BE2C (cell line): ENCODE measurements at places on chromosomes 2 and 18.
A peak's percentile ranks its signal among the peaks of the same experiment; 100 is the strongest.

GRCh38 chr18:77181950-77182707 lies 49.5 kb upstream of the MBP start:
- no peak for DNase-seq

DNA sequence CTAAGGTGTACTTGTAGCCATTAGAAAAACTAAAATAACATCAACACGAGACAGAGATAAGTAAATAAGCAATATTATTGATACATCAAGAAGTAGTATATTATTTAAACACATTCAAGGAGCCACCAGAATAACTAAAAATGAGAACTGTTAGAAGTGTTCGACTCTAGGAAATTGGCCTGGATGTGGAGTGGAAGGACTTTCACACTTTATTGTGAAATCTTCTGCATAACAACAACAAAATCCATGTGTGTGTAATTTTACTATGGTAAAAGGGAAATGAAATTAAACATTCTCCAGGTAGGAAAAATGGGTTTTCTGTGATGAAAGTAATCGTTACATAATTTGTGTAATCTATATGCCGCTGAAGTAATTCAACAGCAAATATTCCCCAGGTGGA lies 96.3 kb upstream of the RNF152 start:
- no peak for DNase-seq

DNA sequence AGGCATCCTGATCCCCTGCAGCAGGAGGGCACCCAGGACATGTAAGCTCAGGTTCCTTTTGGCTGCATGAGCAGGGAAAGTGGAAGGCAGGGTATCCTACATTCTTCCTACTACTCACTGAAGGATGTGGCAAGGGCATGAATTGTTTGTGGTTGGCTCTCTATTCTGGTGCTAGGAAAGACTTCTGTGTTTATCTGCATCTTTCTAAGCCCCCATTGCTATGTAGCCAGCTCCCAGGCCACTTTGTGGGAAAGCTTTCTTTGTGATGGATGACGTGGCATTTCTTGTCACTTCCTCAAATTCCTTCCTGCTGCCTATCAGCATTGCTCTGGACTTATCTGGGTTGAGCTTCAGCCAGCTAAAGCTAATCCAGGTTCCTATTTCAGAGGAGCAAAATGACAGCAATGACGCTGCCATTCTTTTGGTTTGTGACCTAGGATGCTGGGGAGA lies 46.2 kb downstream of the MEIS1 start:
- DNase-seq = no peak

GRCh38 chr2:198945496-198945895 lies 512.2 kb downstream of the SATB2 start:
- no peak for DNase-seq

DNA sequence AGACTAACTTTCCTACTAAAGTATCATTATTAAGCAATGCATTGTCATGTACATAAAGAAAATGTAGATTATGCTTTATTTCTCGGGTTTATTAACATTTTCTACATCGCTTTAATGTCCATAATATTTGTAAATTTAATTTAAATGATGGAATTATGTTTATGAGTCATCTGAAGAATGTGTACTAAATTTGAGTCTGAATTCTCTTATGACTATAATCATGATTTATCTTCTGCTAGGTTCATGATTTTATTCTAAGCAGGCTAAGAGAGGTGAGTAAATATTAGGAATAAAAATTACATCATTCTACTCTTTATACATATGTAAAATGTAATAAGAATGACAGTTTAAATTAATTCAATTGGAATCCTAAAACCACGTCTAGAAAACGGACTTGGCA lies 206.3 kb upstream of the NOL4 start:
- no peak for DNase-seq

GRCh38 chr18:34624551-34624950 lies 85.5 kb upstream of the DTNA start:
- DNase-seq = no peak

DNA sequence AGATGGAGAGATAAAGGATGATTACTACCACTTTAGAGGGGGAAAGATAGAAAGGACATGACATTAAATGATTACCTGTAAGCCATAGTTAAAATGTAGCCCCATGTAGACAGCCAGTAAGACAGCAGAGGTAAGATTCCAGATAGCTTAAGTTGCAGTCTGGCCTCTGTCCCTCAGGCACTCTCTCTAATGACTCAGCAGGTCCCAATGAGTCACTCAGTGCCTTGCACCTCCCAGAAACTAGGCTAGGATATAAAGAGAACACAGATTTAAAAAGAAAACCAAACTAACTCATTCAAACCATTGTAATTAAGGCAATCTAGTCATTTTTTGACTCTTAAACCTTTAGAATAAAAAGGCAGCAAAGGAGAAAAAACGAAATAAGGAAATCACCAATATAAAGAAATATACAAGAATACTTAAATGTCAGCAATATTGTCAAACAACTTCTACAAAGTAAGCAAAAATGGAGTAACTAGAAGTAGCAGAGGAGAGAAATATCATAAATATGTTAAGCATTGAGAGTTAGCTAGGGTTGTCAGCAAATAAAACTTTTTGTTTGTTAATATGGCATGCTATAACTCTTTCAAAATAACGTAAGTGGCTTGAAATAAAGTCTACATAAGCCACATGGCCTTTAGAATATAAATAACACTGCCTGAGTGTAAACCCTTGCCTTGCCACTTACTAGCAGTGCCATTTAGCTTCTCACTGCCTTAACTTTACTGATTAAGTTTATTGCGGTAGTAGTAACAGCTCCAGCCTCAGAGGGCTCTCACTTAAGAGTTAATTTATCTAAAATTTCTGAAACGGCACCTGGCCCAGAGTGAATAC lies 48.5 kb downstream of the SOCS6 start:
- peak; percentile 21 for DNase-seq

GRCh38 chr2:45218931-45219339 lies 209.7 kb upstream of the SIX2 start:
- DNase-seq = no peak

GRCh38 chr2:109727929-109728447 lies 66.1 kb upstream of the RGPD5 start:
- DNase-seq = no peak

GRCh38 chr2:16650287-16651249 lies 15.1 kb downstream of the CYRIA start:
- no peak for DNase-seq

DNA sequence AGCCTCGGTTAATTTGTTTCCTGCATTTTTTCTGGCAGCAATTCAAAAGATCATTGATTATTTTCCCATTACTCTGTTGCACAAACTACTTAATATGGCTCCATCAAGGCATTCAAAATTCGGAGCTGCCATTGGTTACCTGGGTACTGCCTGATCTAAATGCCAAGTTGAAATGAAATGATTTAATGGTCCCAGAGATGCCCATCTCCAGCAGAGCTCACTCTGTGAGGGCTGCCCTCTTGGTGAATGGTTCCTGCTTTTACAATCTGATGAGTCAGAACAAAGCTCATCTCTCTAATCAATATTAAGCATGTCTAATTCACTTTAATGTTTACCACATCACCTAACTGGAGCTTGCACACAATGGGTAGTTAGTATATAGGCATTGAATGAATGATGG lies 126.1 kb downstream of the CTNNA2 start:
- DNase-seq = peak; percentile 68

GRCh38 chr2:111669928-111670695 lies 213.9 kb downstream of the ANAPC1 start:
- DNase-seq = no peak

- no peak for DNase-seq
Observed at GRCh38 chr2:96157649-96158553, 12.7 kb upstream of the DUSP2 start.

GRCh38 chr18:76558881-76559667 lies 64.0 kb upstream of the ZNF516 start:
- DNase-seq = no peak

- DNase-seq = no peak
Observed at GRCh38 chr2:28552045-28552823, 56.4 kb downstream of the PLB1 start.

DNA sequence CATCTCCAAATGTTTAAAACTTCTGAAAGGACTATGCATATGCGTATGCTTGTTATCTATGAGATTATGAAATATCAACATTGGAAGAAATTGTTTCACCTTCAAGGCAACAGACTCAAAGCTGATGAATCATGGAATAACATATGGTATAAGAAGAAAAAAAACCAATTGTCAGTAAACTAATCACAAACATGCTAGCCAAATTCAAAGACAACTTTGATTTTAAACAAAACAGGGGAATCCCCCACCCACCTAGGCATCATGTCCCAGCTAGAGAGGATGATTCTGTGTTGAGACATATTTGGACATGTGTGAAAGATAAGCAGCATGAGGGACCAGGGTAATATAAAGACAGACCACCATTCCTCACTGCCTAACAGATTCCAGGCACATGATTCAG lies 147.7 kb downstream of the WDPCP start:
- DNase-seq = no peak

- no peak for DNase-seq
Observed at GRCh38 chr2:233141901-233142300, 81.8 kb downstream of the INPP5D start.

DNA sequence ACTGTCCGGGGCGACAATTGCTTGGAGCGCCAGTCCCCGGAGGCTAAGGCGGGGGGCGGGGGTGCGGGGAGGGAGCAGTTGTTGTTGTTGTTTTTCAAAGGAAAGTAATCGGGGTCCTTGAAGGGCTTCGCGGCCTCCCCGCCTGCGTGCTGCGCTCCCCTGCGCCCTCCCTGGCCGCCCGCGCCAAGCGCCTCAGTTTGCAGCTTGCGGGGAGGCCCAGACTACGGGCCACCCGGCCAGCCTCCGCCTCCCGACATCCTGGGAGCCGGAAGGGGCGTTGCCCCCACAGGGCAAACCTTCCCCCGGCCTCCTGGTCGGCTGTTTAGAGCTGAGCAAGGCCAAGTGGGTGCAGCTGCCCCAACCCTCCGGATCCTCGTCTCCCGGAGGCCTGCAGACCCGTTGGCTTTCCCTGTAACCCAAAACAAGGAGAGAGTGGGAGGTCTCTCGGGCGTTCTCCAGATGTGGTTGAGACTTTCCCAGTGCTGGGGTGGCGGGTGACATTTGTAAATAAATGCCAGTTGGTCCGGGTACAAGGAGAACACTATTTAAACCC lies 3.7 kb upstream of the SIX3 start:
- DNase-seq = no peak

- DNase-seq = no peak
Observed at GRCh38 chr2:241123816-241124536, 21.9 kb upstream of the MTERF4 start.

DNA sequence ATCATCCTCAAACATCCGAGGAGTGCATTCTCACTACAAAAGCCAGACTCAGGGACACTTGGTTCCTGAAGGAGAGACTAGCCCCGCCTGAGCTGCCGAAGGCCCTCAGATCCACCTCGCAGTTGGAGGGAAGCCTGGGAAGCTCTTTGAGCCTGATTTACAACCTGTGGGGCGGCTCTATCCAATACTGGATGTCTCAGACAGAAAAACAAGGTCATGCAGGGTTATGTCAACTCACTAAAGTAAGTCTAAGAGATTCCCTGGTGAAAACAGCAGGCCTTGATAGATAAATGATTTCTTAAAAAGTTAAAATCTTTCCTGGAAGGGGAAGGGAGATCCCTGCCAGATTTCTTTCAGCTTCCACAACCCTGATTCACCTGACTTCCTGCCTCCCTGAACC lies 284.3 kb downstream of the CYP26B1 start:
- no peak for DNase-seq

DNA sequence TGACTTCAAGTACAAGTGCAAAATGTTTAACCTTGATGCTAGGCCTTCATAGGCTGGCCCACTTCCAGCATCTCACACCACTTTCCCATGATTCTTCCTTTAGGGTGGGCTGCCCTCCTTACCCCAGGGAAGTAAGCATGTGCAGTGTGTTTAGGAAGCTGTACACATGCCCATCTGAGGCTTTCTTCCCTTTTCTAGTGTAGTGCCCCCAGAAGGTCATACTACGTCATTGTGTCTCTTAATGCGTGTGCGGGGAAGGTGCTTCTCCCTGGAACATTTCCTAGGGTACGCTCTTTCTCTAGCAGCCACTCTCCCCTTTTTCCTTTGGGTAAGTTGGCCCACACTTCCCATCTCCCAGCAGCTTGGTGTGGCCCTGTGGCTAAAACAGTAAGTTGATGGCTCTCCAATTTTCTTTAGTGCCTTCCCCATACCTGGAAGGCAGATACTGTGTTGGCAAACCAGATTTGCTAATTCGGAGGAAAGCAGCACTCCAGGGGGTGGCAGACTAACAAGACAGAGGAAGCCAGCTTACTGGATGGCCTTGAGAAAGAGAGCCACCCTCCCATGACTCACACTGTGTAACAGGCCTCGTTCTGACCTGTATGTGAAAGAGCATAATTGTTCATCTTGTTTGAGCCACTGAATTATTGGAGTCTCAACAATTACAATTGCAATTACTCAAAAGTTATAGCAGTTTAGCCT lies 1.1 kb upstream of the SULT6B1 start:
- no peak for DNase-seq

DNA sequence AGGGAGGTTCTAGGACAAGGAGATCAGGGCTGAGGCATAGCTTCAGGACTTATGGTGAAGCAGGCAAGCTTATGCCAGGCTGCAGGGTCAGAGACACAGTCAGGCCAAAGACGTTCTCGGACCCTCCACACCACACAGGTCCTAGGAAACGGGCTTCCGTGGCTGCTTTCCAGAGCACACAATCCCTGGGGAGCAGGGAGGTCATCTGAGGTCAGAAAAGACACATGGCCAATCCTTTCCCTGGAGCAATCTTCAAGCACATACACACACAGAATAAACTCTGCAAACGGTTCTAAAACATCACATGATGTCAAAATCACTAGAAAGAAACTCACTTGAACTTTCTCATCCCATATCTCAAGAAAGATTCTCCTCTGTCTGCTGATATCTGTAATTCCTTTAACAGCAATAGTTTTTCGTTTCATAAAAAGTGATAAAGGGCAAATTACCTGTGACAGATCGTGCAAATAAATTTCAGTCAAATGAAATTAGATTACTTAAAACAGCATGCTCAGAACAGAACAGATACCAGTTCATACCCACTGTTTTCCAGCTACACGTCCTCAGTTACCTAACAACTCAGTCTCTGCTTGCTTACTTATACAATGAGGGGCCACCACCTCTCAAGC lies 63.9 kb downstream of the MBOAT2 start:
- peak; percentile 70 for DNase-seq

- DNase-seq = no peak
Observed at GRCh38 chr2:86631846-86632485, 8.3 kb upstream of the RNF103 start.

- no peak for DNase-seq
Observed at GRCh38 chr2:209970271-209970670, 32.2 kb upstream of the RPE start.
